ENCODE measurements at places on chromosomes 4 and X.

GRCh38 chr4:5710961-5711478 is at the start of gene EVC:
EVC (plus strand) TSS chr4:5711201; CDS start chr4:5711381, 180 bp downstream.
- DNase-seq, result peak; percentile 93

- DNase-seq, result peak; percentile 13
These were observed 179.9 kb downstream of the KCNIP4 start for GRCh38 chr4:21768349-21769310.

- peak; percentile 19 for DNase-seq
These were observed 207.3 kb downstream of the FBXW7 start for GRCh38 chr4:152328582-152328981.

GRCh38 chr4:6507345-6507744 is 34.9 kb upstream of the PPP2R2C start:
- DNase-seq, result no peak

DNA sequence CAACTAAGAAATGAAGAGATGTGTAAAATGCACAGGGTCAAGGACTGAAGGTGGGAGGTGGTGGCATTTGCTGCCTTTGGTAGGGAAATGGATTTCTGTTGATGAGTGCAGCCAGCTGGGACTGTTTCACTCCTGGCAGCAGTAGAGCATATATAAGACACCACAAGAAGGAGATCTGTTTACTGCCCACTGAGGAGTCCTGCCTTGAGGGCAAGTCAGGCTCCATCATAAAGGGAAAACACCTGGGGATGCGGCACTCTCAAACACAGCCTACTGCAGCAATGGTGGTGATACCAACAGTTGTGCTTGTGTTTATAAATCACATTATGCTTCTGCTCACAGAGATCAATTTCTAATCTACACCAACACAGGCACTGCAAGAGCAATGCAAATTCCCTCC is 222.1 kb downstream of the TACR3 start:
- DNase-seq, result no peak

DNA sequence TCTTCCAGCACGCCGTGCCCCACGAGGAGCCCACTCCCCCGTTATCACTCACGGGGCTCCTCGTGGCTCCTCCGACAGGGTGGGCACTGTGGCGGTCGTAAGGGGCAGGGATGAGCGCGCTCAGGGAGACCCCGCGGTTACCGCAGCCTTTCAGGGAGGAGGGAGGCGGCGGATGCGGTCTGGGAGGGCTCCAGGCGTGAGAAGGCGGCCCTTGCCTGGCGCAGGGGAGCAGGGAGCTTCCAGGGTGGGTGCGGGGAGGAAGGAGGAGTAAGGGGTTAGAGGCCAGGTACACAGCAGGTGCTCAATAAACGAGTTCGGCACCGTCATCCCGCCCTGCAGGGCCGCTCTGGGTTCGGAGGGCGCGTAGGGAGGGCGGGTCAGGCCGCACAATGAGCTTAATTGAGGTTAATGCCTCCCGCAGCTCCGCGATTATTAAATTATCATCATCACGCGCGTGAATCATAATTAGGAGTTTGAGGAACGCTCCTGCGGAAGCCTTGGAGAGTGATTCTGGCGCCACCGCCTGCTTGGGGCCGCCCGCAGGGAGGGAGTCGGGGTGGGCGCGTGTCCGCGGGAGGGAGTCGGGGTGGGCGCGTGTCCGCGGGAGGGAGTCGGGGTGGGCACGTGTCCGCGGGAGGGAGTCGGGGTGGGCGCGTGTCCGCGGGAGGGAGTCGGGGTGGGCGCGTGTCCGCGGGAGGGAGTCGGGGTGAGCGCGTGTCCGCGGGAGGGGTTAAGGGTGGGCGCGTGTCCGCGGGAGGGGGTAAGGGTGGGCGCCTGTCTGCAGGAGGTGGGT is 7.6 kb upstream of the NKX1-1 start:
- DNase-seq, result no peak

GRCh38 chr4:71243091-71243833 is 95.6 kb upstream of the SLC4A4 start:
- no peak for DNase-seq

GRCh38 chr4:165612936-165613335 is 234.1 kb downstream of the CPE start:
- DNase-seq, result no peak

DNA sequence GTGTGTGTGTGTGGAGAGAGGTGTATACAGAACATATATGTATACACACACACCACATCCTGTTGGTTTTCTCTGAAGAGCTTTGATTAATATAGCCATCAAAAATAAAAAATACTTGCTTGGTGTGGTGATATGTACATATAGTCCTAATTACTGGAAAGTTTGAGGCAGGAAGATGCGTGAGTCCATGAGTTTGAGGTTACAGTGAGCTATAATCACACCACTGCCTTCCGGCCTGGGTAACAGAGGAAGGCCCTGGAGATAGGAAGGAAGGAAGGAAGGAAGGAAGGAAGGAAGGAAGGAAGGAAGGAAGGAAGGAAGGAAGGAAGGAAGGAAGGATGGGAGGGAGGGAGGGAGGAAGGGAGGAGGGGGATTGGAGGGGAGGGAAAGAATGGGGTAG is 360.4 kb upstream of the CPEB2 start:
- no peak for DNase-seq

DNA sequence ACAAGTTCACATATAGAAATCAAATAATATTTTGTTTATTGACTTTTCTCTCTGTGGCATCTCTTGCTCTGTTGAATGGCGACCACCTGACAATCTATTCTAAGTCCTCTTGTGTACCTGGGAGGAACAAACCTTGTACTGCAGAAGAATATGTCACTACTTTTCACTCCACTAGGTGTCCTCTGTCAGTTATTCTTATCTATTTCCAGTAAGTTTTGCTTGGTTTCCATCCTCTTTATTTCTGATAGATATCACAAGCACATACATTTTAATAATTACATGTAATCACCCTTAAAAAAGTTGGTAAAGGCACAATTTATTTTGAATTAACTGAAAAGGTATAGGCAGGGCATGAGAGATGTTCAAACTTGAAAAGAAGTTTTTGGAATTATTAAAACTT is 238.4 kb downstream of the SNCA start:
- DNase-seq, result no peak

DNA sequence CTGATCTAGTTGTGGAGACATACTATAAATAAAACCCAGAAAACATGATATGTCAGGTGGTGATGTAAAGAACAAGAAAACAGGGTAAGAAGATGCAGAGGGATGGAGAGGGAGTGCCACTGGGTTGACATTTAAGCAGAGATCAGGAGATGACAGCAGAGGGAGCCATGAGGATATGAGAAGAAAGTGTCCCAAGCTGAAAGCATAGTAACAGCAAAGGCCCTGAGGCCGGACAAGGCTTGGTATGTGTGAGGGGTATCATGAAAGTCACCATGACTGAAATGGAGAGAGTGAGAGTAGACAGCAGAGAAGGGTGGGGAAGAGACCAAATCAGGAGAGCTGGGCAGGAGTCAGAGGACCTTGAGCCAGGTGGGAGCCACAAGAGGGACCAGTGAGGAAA is 3.4 kb downstream of the GPKOW start:
- no peak for DNase-seq
